IMR-90 (cell line): ENCODE measurements at places on chromosomes 5 and 9. TPM values are rescaled to one million over a fixed set of nuclear protein-coding genes. Genes with fewer than 3 reads are reported as not detected.

HMCN2 gene
- total RNA-seq, result not detected in 2 replicates

PCDHB10 gene
- under 0.01 and 0.18 TPM in 2 replicates for total RNA-seq

- DNase-seq, result no peak
Measured at GRCh38 chr9:93053781-93054331, 4.6 kb upstream of the SUSD3 start.

DNA sequence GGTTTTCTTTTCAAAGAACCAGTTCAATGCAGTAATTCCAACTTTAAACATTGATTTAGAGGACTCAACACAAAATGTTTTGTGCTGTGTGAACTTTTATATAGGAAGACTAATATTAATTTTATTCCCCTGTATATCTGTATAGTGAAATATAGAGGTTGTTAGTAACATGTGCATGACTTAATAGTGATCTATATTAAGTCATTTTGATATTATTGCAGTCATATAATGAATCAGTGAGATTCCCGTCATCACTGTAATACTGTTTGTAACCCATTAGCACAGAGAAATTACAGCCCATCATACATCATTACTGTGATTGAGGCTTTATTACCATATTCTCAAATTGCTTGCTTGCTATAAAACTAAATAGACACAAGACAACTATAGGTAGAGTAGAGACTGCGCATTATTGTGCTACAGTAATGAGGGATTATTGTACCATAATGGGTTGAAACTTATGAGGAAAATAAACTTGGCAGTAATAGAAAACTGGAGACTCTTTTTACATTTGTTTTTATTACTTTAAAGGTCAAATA lies 170.7 kb downstream of the RANBP17 start:
- no peak for DNase-seq

GRCh38 chr5:38780316-38780715 lies 65.5 kb upstream of the OSMR start:
- peak; percentile 48 for DNase-seq

LOX gene
- total RNA-seq, result 261 and 277 TPM in 2 replicates

DNA sequence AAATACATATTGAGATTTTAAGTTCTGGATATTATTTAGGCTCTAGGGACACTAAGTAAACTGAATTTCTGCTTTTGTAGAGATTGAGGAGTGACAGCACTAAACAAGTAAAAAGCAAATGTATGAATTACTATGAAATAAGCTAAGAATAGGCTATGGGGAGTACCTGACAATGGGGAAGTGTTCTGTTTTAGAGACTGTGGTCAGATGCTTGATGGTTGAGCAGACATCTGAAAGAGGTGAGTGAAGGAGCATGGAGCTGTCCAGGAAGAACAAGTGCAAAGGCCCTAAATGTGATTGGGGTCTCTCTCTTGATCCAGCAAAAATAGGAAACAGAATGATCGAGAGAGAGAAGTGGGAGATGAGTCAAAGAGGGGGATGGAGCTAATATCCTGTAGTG lies 111.7 kb downstream of the JAKMIP2 start:
- no peak for DNase-seq

- no peak for DNase-seq
Measured at GRCh38 chr9:96051423-96051822, 175.9 kb downstream of the ERCC6L2 start.

ARHGEF37 gene
- 0.28 and 0.54 TPM in 2 replicates for total RNA-seq

DNA sequence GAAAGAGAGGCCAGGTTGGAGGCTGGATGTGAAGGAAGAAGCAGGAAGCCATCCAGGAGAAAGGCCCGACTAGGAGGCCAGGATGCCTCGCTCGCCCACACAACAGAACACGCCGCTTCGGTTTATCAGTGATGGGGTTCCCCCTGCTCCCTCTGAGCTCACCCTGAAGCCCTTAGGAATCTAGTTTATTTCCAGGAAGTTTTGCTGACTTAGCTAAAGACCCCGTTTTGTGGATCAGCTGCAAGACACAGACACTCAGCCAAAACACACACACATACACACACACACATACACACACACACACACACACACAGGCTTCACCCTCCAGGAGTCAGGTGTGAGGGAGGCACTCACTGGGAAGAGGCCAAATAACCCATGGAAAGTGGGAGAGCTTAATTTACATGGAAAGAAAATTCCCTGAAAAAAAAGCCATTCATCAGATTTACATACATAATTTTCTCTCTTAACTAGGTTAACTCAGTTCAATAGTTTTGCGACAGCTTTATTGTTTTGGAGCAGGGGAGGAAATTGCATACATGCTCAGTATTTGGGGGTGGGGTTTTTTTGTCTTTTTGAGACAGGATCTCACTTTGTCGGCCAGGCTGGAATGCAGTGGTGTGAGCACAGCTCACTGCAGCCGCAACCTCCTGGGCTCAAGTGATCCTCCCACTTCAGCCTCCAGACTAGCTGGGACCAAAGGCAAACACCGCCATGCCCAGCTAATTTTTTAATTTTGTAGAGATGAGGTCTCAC lies 92.7 kb upstream of the HAND1 start:
- no peak for DNase-seq

CCDC112 gene
- 2.0 and 5.0 TPM in 2 replicates for total RNA-seq

GRCh38 chr9:131666774-131667173 lies 73.1 kb downstream of the RAPGEF1 start:
- DNase-seq, result no peak

GLDC gene
- total RNA-seq, result 0.36 and 0.83 TPM in 2 replicates

- peak; percentile 92 for DNase-seq
Measured at GRCh38 chr5:83388608-83389007, 82.9 kb upstream of the VCAN start.

DNA sequence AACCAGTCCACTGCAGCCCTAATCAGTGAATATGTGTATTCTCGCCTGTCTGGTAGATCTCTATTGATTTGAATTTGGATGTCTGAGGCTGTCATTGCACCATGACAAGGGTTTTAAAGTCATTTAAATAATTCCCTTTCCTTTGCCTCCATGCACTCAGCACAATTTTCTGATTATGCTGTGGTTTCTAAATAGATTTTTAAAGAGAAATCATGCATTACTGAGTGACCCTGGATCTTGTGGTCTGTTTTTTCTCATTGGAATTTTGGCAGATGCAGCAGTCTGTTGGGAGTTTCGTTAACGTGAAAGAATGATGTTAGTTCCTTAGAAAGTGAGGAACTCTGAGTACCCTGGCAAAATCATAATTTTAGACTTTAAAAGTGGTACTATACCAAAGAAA lies 396.0 kb downstream of the LRRC70 start:
- DNase-seq, result no peak

DNA sequence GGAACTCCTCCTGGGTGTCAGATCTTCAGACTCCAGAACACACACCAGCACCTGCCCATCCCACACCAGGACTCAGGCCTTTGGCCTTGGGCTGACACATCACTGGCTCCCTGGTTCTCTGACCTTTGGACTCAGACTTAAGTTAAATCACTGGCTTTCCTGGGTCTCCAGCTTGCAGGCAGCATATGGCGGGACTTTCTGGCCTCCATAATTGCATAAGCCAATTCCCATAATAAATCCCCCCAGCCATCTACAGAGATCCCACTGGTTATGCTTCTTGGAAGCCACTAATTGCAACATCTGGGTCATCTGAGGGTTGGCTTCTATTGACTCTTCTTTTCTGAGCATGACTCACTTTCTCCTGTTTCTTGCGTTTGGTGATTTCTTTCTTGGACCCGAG lies 80.3 kb upstream of the SARDH start:
- DNase-seq, result peak; percentile 39

DNA sequence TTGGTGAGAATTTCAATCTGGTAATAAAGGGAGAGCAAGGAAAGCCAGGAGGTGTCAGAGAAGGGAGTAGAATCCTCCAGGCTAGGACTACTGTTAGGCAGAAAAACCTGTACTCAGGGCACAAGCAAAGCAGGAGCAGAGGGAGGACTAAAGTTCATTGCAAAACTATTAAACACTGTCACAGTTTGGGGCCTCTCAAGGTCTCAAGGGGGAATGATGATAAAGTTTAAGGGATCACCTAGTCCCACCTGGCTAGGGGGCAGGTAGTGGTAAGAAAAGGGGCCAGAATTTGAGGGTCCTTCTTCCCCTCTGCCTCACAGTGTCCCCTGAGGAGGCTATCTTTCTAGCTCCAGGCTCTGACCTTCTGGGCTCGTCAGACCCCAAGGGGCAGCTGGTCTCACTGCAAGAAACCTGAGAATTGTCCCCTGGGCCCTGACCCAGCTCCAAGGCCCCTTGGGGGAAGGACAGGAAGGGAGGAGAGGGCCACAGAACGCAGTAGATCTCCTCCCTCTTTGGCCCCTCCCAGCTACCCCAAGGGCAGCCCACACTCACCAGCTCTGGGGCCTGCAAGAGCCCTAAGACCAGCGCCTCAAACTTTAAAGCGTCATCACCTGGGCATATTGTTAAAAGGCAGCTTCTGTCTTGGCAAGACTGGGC lies 974 bp downstream of the CCDC69 start:
- DNase-seq, result no peak

CAVIN4 gene
- total RNA-seq, result 2.2 and 4.2 TPM in 2 replicates

DNA sequence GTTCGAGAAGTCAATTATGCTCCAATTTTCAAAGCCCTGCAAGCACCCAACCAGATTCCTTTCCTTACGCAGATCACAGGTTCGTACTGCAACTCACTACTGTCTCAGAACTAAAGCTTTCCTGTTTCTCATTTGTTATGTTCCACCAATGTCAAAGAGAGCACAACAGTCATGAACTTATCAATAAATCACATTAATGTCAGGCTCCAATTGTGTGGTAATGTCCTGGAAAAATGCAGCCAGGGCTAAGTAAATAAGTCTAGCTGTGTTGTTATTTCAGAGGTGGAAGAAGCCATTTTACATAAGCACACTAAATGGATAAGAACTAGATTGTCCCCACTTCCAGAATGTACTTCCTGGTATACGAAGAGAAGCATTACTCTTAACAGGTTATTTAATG lies 488.6 kb upstream of the PTGER4 start:
- DNase-seq, result no peak

CAMK4 gene
- 4.8 and 6.7 TPM in 2 replicates for total RNA-seq

AGPAT2 gene
- 16.1 and 18.9 TPM in 2 replicates for total RNA-seq

DNA sequence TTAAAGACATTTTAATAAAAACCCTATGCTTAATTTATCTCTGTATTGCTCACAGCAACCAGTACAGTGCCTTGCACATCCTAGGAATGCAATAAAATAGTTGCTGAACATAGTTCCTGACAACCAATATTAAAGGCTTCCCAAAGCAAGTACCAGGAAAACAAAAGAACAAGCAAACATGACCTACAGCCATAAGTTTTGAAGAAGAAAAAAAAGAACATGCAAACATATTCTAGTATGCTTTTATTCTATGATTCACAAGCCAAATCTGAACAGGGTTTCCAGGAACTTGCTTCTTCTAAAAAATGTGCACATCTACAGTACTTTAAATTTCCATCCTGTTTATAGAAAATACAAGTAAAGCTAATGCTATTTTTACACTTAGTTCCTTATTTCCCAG lies 4.5 kb downstream of the CEMIP2 start:
- no peak for DNase-seq

MOB3B gene
- total RNA-seq, result under 0.01 TPM in 2 replicates

DNA sequence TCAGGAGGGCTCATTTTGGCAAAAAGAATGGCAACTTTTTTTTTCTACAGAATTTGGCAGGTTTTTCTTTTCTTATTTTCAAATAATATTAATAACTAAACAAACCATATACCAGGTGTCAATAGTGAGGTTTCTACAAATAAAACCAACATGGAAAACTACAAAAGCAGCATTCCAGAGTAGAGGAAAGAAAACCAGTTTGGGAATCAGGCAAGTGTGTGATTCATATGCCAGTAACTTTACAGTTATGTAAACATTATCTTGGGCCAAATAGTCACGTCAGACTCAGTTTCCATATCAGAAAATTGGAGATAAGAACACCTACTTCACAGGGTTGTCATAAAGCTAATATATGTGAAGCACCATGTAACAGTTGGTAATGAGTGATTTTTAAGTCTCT lies 51.7 kb downstream of the FBXW11 start:
- DNase-seq, result peak; percentile 73

GRM6 gene
- not detected in 2 replicates for total RNA-seq

DNA sequence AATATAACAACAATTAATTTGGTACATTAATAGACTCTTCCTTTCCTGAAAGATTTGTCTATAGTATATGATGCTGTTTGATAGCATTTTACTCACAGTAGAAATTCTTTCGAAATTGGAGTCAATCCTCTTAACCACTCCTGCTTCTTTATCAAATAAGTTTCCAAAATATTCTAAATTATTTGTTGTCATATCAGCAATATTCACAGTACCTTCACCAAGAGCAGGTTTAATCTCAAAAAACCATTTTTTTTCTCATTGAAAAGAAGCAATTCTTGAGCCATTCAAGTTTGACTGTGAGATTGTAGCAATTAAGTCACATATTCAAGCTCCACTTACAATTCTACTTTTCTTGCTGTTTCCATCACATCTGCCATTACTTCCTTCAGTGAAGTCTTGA lies 83.5 kb upstream of the PRR16 start:
- DNase-seq, result no peak

DNA sequence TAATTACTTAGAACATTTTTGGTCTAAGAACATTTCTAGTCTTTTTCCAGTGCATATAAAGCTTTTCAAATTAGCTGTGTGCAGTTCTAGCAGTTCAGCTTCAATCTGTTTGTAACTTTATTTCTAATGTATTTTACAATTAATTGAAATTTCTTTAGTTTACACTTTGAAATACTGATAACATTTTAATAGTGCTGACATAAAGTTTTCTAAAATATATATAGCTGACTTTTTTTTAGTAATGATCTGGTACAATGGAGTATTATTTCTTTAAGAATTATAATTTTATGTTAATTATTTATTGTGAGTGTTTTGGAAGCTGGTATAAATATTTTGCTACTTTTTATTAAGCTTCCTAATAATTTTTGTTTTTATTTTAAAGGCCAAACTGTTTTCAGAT lies 43.3 kb downstream of the CCNH start:
- no peak for DNase-seq

- no peak for DNase-seq
Measured at GRCh38 chr5:179427676-179428056, 82.4 kb upstream of the ADAMTS2 start.

- no peak for DNase-seq
Measured at GRCh38 chr9:88831713-88832407, 159.4 kb upstream of the S1PR3 start.

- no peak for DNase-seq
Measured at GRCh38 chr9:133306242-133307204, 29.5 kb downstream of the SURF6 start.

GRCh38 chr9:73613092-73613701 lies 461.5 kb downstream of the ANXA1 start:
- no peak for DNase-seq

GRCh38 chr9:69549310-69550202 lies 122.6 kb downstream of the APBA1 start:
- DNase-seq, result peak; percentile 61

TNC gene
- 170 and 192 TPM in 2 replicates for total RNA-seq

GRCh38 chr9:107542411-107543157 lies 53.0 kb upstream of the KLF4 start:
- no peak for DNase-seq

C1QTNF3 gene
- total RNA-seq, result 0.28 and 1.4 TPM in 2 replicates

GRCh38 chr9:91126761-91127445 lies 234.8 kb downstream of the AUH start:
- DNase-seq, result peak; percentile 95
